AG20443 (cell line): ENCODE measurements at places on chromosomes 6 and 20.

- no peak for DNase-seq
These were observed 135.5 kb upstream of the SUPT3H start for GRCh38 chr6:45513213-45513618.

GRCh38 chr20:36773107-36773596, 411 bp downstream of the DSN1 start:
- DNase-seq, result no peak

- no peak for DNase-seq
These were observed 72.6 kb downstream of the ARID1B start for GRCh38 chr6:156849806-156850205.

- no peak for DNase-seq
These were observed 108.5 kb downstream of the MANEA start for GRCh38 chr6:95685822-95686221.

DNA sequence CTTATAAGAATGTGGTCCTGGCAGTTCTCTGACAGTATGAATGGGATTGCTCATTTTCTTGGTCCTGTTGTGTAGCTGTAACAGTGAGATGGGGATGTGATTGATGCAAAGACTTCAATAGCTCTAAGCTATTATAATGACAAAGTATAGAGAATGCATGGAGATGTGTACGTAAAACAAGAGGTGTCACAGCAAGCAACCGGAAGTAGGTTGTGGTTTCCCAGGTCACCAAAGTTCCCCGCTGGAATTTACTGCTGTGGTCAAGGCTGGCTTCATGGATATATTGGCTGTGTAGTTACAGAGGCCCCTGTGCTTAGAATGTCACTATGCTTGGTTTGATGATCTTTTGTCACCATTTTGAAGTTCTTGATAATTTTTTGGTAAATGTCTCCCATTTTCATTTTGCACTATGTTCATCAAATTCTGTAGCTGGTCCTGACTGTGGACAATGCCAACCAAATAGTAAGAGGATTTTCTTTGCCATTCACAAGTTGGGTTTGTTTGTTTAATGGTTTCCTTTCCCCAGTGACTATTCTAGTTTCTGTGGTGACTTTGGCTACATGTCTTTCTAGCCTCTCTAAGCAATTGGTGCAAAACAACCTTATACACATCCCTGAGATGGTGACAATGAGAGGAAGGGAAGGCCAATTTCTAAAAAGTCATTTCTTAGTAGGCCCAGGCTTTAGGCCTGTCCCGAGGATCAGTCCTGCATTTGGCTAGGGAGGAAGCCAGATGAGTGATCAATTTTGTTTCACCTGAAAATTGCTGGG, 10.5 kb downstream of the DNAH8 start:
- no peak for DNase-seq

DNA sequence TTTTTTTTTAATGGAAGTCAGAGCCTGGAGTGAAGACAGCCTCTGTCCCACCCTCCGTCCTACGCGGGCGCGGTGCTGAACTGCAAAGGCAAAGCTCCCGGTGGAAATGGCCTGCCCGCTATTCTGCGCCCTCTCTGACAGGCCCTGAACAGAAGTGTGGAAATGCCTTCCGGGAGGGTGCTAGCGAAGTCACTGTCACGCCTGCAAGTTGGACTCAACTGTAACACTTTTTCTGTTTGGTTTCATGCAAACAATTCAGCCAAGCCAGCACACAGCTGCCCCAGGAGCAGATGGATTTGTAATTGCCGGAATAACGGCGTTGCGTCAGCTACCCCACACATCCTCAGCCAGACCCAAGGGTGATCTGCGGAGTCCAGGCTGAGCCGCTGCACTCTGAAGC, 107.6 kb downstream of the PSMB1 start:
- no peak for DNase-seq
